ENCODE measurements at places on chromosomes 12 and 14.
A peak's percentile ranks its signal among the peaks of the same experiment; 100 is the strongest.

DNA sequence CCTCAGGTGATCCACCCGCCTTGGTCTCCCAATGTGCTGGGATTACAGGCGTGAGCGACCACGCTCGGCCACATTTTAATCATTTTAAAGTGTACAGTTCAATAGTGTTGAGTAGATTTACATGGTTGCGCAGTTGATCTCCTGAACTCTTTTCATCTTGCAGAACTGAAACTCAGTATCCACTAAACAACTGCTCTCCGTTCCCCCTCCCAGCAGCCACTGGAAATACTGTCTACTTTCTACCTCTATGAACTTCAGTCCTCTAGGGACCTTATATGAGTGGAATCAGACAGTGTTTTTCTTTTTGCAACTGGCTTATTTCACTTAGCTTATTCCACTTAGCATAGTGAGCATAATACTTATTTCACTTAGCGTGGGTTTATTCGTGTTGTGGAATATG lies 53.7 kb downstream of the KCTD10 start:
- no peak for DNase-seq

- DNase-seq, result no peak
Observed at GRCh38 chr14:64705381-64706118, 1.3 kb downstream of the PLEKHG3 start.

GRCh38 chr14:101719708-101720107 lies 41.8 kb upstream of the PPP2R5C start:
- DNase-seq, result no peak

DNA sequence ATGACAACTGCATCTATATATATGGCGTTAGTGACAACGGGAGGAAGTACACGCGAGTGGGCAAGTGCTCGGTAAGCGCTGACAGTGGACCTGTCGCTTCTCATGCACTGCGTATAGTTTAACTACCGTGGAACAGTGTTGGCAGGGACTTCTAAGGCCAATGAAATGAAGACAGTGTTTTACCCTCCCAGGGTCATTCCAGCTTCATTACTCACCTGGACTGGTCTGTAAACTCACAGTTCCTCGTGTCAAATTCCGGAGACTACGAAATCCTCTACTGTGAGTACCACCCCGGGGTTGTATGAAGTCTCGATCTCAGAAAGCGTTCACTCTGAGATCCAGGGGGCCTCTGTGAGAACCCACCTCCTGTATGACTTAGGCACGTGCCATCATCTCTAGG lies 129.2 kb upstream of the EVL start:
- DNase-seq, result no peak

- peak; percentile 90 for DNase-seq
Observed at GRCh38 chr14:50821510-50822464, 9.2 kb downstream of the NIN start.

DNA sequence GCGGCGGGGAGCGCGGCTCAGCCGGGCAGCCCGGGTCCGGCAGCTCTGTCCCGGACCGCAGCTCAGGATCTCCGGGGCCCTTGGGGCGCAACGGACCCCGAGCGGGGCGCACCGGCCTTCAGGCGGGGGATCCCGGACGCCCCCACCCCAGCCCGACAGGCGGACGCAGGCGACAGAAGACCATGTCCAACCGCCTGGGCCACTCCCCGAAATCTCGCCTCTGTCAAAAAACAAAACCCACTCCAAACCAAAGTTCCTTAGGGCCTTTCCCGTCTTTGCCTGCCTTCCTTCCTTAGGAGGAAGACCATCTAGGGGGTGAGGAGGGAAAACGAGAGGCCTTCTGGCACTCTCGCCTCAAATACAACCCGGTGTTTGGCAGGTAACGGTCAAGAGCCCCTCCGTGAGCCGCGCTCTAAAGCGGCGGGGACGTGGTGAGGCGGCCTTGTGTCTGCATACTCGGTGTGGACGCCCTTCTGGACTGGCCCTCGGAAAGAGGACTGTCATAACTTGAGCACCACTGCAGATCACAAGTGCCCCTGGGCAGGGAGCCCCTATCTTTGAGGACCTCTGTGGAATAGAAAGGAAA lies 604 bp downstream of the HCFC2 start:
- DNase-seq, result peak; percentile 18

DNA sequence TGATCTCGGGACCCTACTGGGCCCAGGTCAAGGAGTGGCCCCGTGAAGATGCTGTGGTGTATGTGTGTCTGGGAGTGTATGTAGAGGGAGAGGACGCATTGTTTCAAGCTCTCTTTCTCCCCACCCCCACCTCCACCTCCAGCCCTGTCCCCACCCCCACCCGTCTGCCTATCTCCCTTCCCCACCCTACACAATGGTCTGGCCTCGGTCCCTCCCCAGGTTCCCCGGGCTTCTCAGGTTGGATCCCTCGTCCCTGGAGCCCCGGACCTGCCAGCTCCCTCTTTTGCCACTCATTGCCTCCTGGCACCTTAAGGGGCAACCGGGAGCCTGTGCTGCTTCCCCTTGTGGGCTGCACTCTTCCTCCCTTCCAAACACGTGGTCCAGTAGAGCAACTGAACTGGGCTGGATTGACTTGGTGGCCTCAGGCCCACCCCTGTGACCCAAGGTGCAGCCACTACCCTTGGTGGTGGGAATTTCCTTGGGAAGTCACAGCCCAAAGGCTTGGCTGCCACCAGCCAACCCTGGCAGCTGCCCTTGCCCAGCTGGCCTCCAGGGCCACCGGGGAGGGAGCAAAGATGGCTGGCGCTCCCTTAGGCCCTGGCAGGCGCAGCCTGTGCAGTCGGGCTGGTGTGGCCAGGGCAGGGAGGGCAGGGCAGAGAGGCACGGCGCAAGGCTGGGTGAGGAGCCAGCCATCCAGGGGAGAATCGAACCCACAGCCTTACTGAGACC lies 628 bp downstream of the VRTN start:
- DNase-seq, result no peak

- DNase-seq, result no peak
Observed at GRCh38 chr12:3757261-3757660, 4.4 kb upstream of the CRACR2A start.

DNA sequence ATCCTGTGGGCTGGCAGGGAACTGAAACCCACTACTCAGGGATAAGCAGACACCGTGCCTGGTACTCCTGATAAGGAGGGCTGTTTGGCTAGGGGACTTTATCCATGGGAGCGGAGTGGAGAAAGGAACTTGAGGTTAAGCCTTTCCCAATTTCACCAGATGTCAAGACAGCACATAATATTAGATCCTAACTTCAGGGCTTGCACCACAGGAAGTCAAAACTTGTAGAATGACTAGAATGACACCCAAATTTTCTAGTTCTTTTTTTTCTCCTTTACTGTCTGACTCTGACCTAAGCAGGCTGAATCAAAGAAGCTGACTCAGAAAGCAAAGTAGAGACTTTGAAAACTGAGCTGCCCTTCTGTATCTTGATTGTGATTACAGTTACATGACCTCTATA lies 7.1 kb upstream of the CGRRF1 start:
- peak; percentile 35 for DNase-seq

- DNase-seq, result no peak
Observed at GRCh38 chr14:50864946-50865345, 6.9 kb upstream of the ABHD12B start.

GRCh38 chr12:121009741-121010140 lies 6.5 kb downstream of the C12orf43 start:
- peak; percentile 54 for DNase-seq

GRCh38 chr12:68012712-68013111 lies 23.5 kb downstream of the IFNG-AS1 start:
- DNase-seq, result no peak

DNA sequence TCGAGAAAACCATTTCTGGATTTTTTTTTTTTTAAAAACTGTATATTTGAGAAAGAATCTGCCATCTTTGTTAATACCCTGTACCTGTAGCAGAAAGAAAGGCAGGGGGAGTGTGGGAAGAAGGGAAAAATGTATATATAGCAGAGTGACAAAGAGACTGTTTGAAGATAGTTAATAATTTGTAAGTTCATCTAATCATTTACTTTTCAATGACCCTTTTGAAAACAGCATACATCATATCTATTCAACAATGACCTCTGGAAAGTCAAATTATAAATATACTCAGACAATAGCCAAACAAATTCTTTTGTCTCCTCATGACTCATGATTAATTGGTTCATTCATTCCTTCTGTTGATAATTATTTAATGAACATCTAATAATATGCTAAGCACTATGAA lies 10.9 kb upstream of the CPM start:
- no peak for DNase-seq

- DNase-seq, result no peak
Observed at GRCh38 chr12:32395026-32395425, 4.3 kb upstream of the FGD4 start.

GRCh38 chr14:64673748-64674147 lies 30.5 kb upstream of the PLEKHG3 start:
- DNase-seq, result peak; percentile 78

DNA sequence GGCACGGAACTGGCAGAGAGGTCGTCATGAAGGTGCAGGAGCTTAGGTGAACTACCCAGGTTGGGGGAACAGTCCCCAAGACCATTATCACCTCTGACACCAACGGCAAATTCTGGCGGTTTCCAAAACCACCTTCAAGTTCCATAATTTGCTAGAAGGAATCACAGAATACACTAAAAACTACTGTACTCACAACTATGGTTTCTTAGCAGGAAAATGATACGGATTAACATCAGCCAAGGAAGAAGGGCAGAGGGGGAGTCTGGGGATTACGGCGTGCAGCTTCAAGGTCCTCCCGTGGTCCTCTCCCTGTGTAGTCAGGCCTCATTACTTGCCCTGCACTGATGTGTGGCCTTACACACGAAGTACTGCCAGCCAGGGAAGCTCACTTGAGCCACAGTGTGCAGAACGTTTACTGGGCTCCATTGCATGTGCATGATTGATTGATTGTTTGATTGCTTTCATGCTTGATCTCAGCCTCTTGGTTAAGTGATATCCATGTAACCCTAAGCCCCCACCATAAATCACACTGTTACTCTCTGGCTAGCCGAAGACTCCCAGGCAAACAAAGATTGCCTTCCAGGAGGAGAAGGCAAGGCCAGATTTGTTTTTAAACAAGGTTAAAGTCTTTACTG lies 837 bp upstream of the STX2 start:
- DNase-seq, result no peak

GRCh38 chr12:4037747-4038312 lies 164.6 kb upstream of the PARP11 start:
- DNase-seq, result peak; percentile 64

- DNase-seq, result no peak
Observed at GRCh38 chr12:91723191-91723590, 422.5 kb downstream of the BTG1 start.
